NCI-H526 treated with DMSO at 0.1 percent for 48 hours (cell line): ENCODE measurements at places on chromosomes 3 and 15.

GRCh38 chr15:91238644-91239425, 138.8 kb downstream of the SV2B start:
- DNase-seq: no peak

DNA sequence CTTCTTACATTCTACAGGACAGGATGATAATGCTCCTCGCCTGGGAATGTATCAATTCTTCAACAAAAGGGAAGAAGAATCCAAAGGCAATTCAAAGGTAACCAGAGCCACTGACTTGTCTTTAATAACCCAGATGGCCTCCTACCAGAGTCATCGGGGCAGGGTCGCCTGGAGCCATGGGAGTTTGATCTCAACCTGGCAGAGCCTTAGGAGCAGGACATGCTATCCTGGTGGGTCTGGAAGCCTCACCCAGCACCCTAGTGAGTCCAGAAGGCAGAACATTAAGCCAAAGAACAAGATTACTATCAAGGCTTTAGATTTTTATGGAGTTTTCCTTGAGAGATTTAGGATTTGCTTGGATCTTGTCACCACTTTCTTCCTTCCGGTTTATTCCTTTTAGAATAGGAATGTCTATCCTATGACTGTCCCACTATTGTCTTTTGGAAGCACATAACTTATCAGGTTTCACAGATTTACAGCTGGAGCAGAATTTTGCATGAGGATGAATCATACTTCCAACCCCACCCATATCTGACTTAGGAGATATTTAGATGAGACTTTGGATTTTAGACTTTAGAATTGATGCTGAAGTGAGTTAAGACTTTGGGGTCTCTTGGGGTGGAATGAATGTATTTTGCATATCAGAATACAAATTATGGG, 330.3 kb upstream of the GOLIM4 start:
- DNase-seq: no peak

DNA sequence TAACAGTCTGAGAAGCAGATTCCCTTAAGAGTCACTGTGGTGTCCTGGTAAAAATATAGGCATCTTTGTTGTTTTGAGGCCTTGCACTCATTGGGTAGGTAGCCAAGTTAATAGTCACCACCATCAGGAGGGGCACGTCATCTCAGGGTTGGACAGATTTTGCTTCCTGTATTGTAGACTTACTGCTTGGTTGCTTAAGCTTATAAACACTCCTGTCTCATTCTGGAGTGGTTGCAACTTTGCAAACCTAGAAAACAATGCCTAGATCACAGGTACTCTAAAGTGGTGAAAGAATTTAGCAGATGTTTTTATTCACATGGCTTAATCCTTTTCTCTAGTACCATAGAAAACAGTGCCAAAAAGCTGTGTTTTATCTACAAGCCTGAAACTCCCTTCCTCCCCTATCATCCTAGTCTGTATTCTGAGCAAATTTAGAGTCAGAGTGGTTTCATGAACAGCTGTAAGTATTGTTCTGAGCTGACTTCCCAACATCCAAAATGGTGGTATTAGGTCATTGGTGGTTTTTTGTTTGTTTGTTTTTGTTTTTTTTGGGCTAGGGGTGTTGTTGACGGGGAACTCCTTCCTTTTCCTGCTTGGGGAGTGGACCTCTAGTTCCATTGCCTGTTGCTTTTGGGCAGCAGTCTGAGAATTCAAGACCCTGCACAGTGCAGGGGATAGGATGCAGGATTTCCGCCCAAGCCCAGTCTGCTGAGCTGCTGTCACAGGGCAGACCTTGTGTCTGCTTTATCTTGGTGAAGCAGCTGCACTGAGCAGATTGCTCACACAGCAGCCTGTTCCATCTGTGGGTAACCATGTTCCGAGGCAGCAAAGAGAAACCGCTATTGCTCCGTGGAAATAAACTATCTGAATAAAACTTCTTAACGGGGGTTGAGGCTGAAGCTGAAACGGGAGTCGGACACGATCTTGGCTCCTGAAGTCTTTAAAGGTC, 202.0 kb downstream of the AKAP13 start:
- DNase-seq: no peak

- no peak for DNase-seq
These were observed 51.0 kb downstream of the NFKBIZ start for GRCh38 chr3:101900316-101900715.
